Gastroesophageal sphincter (tissue), 4 donors: ENCODE measurements at places on chromosomes 2 and 18. TPM values are rescaled to one million over a fixed set of nuclear protein-coding genes. Genes with fewer than 3 reads are reported as not detected.

Gene TLX2
- not detected for total RNA-seq

Gene RIT2
- total RNA-seq, result not detected

DNA sequence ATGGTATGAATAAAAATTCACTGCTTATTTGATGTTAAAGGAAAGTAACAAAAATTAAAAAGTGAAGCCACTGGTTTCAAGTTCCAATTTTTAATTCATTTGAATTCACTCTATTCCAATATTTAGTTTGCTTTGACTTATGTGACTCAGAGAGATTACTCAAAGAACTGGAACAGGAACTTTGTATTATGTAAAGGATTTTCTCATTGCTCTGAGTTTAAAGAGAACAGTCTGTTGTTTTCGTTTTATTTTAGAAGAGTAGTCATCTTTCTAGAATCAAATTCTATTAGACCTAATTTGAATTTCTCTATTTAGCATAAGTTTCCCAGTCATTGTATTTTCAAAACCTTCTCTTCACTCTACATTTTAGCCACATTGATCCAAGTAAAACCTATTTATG, 300.1 kb upstream of the SLC8A1 start:
- no peak for ATAC-seq
- no peak overlapping the region for H3K27ac ChIP-seq
- no peaks in the 10 kb centered on the region for H3K36me3 ChIP-seq
- no peak overlapping the region for H3K4me3 ChIP-seq
- H3K4me1 ChIP-seq, result no peaks in the 10 kb centered on the region
- H3K27me3 ChIP-seq, result no peaks in the 10 kb centered on the region

- no peaks in the 10 kb centered on the region for H3K36me3 ChIP-seq
- no peak overlapping the region for H3K4me3 ChIP-seq
- H3K27ac ChIP-seq, result peak overlapping the region; percentile 83
- ATAC-seq, result peak; percentile 93
- H3K27me3 ChIP-seq, result no peaks in the 10 kb centered on the region
These were observed 20.0 kb upstream of the CAVIN2 start for GRCh38 chr2:191866675-191867506.

DNA sequence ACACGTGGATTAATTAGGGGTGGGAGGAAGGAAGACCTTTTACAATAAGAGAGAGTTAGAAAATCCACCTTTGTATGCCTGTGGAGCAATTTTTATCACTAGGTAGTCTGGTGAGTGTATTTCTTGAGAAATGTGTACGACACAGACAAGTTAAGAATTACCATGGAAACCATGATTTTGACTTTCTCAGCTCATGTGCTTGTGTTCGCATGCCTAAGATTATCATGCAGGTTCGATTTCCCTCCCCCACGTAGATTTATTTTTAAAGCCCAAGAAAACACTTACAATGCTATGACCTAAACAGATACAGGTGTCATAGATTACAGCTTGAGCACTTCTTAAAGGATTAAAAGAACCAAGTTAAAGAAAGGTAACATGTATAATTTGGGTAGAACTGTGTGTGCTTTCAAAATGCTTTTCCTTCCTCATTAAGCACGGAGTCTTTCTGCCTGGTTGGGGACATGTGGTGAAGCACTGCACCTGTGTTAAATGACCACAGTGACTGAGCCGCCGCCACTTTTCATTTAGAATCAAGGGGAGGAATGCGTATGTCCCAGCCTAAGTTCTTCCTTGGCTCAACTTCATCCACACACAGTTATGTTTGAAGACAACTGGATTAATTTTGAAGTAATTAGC, 16.6 kb downstream of the SERTAD2 start:
- no peak overlapping the region for H3K4me3 ChIP-seq
- ATAC-seq, result no peak
- peaks cover 34% of the 10 kb centered on the region for H3K36me3 ChIP-seq
- no peaks in the 10 kb centered on the region for H3K4me1 ChIP-seq
- no peaks in the 10 kb centered on the region for H3K27me3 ChIP-seq

GRCh38 chr2:181459621-181460021, 2.4 kb downstream of the ITGA4 start:
- no peak overlapping the region for H3K4me3 ChIP-seq
- no peak for ATAC-seq
- no peaks in the 10 kb centered on the region for H3K36me3 ChIP-seq
- peaks cover 20% of the 10 kb centered on the region for H3K27me3 ChIP-seq

- no peaks in the 10 kb centered on the region for H3K27me3 ChIP-seq
- no peaks in the 10 kb centered on the region for H3K36me3 ChIP-seq
- no peak for ATAC-seq
These were observed 101.3 kb downstream of the ANKRD44 start for GRCh38 chr2:197209246-197209645.

GRCh38 chr2:176845718-176846117, 366.9 kb upstream of the HNRNPA3 start:
- ATAC-seq, result no peak
- H3K27me3 ChIP-seq, result peaks cover 25% of the 10 kb centered on the region
- no peaks in the 10 kb centered on the region for H3K4me1 ChIP-seq
